AG09309 (cell line): ENCODE measurements at places on chromosomes 16 and 17.

DNA sequence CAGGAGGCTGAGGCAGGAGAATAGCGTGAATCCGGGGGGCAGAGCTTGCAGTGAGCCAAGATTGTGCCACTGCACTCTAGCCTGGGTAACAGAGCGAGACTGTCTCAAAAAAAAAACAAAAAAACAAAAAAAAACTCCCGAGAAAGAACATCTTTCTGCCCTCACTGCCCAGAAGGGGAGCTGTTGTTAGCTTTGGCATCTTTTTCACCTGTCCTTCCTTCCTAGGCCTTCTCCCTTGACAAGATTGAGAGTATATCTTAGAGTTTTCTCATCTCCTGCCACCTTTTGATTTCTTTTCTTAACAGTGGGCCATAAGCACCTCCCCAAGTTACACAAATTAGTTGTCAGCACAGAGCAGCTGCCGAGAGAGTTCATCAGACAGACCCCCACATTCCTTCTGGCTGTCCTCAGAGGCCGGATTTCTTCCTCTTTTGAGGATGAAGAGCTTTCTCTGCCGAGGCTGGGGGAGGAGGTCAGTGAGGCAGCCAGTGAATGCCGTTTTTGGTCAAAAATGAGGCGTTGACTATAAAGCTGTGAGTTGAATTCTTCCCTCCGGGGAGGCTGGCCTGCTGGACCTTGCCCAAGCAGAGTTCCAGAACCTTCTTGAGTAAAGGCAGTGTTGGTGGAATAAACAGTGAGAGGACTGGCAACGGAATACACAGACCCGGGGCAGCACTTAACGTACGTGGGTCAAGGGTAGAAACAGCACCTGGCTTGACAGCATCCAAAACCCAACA lies 127.0 kb downstream of the ABCC6 start:
- peak; percentile 25 for DNase-seq

DNA sequence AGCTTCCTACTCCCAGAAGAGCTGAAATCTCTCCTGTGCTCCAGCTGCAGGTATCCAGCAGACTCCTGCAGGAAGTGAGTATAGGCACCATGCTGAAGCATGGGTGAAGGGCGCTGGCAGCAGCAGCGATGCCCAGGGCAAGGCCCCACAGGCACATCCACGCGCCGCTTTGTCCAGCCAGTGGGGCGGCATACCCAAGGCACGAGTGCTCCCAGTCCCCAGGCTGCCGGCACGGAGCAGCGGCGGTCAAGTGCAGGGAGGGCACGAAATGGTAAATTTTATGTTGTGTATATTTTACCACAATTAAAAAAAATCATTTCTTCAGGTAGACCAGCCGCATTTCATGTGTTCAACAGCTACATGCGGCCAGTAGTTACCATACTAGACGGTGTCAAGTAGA lies 73.1 kb downstream of the HIC1 start:
- no peak for DNase-seq

GRCh38 chr17:81733507-81734404 lies 21.7 kb downstream of the SLC25A10 start:
- DNase-seq: no peak

- DNase-seq: no peak
Observed at GRCh38 chr17:48191362-48191761, 83.8 kb downstream of the SNX11 start.

- DNase-seq: no peak
Observed at GRCh38 chr16:63689068-63689467, 1432.8 kb downstream of the CDH11 start.

- no peak for DNase-seq
Observed at GRCh38 chr17:50221266-50221863, 19.9 kb upstream of the COL1A1 start.

DNA sequence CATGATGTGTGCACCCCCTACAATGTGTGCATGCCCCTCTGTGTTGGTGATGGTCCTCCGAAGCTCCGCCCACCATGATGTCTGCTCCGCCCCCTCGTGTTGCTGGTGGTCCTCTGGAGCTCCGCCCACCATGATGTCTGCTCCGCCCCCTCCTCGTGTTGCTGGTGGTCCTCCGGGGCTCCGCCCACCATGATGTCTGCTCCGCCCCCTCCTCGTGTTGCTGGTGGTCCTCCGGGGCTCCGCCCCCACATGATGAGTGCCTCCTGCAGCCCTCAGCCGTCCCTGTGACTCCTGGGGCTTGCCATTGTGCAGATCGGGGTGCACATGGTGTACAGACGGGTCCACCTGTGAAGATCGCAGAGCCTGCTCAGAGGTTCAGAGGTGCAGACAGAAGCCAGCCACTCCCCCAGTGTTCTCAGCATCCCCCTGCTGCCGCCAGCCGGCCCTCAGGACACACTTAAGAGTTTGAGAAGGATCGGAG lies 129.1 kb upstream of the CHMP6 start:
- DNase-seq: no peak
